H54 (cell line): ENCODE measurements at places on chromosomes 3 and 15.

GRCh38 chr3:133089906-133090485 lies 51.8 kb downstream of the TMEM108 start:
- DNase-seq = no peak

DNA sequence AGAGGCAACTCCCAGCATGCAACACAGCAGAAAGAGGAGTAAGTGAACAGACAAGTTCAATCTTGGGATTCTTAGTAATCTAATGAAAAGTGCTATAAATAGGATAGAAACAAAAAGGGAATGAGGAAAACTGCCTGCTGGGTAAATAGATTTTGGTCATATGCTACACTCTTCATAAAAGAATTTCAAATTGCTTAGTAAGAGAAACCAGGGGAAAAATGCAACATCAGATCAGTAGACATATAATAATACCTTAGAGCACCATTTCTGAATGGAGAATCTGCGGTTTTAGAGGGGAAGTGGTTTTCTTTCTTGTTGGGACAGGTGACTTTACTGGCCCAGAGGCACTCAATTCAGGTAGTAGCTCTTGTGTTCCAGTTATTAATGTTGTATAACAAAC lies 13.4 kb upstream of the TBC1D5 start:
- no peak for DNase-seq

GRCh38 chr3:149662240-149662887 lies 4.5 kb upstream of the WWTR1 start:
- no peak for DNase-seq

GRCh38 chr15:88036154-88036839 lies 220.2 kb downstream of the NTRK3 start:
- DNase-seq = no peak

- DNase-seq = no peak
Observed at GRCh38 chr3:150540991-150541390, 5.3 kb downstream of the SERP1 start.

DNA sequence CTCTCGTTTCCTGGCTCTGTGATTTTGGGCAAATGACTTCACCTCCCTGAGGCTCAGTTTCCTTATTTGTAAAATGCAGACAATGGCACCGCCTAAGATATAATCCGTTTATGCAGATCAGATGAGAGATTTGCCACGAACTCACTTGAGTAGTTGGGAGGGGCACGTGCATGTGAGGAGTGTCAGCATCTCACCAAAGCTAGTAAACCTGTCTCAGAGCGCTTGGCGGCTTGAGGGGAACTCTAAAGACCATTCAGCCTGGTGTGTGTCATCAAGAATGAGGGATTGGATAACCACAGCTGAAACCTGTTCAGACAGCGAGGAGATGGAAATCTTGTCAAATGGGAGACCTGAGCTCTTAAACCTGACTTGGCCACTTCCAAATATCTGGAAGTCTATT lies 48.7 kb downstream of the BDH1 start:
- DNase-seq = no peak

- DNase-seq = no peak
Observed at GRCh38 chr15:36498401-36498800, 81.0 kb upstream of the CDIN1 start.

DNA sequence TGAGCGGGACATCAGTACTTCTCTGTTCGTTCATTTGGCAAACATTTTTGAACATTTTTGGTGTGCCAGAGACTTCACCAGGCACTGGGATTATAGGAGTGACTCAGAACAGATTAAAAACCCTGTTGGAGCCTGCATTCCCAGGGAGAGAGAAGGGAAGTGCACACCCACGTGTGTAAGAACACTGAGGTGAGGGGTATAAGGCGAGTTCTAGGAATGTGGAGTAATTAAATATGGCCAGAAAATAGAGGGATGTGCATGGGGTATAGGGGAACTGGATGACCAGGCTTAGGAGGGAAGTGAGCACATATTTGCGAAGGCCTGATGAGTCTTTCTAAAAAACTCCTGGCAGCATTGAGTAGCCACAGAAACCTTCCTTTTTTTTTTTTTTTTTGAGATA lies 401.2 kb upstream of the C2CD4B start:
- no peak for DNase-seq

DNA sequence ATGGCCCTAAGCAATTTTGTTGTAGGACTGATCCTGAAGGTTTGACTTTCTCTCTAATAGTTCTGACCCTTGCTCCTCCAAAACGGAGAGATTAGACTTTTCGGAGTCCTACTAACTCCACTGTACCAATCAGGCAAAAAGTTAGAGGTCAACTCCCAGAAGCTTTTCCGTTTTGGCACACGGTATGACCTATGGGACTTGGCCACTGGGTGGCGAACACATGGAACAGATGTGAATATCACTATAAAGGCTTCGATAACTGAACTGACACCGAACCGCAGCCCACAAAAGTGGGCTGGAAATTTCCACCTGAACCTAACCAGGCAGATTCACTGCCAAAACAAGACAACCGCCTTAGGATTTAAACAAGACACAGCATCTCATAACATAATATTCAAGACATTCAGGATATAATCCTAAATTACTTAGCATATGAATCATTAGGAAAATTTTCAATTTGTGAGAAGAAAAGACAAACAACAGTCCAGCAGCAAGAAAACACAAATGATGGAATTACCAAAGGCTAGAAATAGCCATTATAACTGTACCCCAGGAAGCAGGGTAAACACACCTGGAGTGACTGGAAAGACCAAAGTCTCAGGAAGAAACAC lies 12.2 kb upstream of the TM2D3 start:
- no peak for DNase-seq

- DNase-seq = no peak
Observed at GRCh38 chr15:88513195-88513594, 33.3 kb downstream of the DET1 start.

GRCh38 chr3:164224126-164224525 lies 854.2 kb downstream of the SI start:
- no peak for DNase-seq

DNA sequence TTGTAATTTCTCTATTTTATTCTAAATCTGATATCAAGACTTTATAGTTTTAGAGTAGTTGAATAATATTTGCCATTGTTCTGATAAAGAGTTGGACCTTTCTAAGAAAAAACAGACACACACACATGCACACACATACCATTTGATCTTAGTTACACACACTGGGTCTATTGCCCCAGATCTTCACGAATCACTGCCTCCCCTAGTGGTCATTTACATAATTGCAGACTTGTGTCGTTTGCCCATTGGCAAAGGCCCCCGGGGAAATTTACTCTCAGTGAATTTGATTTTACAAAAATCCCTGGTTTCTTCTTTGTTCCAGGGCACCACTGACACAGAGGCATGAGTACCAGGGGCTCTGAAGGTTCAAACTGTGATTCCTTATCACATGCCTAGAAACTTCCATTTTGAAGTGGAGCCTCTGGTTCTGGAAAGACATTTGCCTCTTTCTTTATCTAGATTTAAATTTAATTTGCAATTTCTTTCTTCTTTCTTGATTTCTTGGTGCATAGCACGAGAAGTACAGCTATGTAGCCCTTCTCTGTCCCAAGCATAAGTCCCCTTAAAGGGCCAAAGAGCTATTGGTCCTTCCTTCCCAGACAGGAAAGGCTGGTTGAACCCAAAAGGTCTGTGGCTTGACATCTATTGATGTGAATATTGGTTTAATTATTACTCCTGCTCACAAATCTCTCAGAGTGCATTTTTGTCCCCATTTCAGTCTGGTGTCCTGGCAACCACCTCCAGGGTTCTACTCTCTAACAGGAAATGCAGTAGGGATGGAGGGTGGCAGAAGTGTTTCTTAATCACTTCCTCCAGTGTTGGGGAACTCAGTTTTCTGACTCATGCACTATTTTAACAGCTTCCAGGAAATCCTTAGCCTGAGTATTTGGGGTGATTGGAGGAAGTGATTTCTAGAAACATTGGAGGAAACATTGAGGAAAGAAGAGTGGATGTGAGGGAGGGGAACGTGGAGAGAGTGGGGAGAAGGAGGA lies 32.4 kb upstream of the SLC6A11 start:
- peak; percentile 38 for DNase-seq

- DNase-seq = peak; percentile 62
Observed at GRCh38 chr3:46895204-46895660, 17.7 kb downstream of the PTH1R start.

DNA sequence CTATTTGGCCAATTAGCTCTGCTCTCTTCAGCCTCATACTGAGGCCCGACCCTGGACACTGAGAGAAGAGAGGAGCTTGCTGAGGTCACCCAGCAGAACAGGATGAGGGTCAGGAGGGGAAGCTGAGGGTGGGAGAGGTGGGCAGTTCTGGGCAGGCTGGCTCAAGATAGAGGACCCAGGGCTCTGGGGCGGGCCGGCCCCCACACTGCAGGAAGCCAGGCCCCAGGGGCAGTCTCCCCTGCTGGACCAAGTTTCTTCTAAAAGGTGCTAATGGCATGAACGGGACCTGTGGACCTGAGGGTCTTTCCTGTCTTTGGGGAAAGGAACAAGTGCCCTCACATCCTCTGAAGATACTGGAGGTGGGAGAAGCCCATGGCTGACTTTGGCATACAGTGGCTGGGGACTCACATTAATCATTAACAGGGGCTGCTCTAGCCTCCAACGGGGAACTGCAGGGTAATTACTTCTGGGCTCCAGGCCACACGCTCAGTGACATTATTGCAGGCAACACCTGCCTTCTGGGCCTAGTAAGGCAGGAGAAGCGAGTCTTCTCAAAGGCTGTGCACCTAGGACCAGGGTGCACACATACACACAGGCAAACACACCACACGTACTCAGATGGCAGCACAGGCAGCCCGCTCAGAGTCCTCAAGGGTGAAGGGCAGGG lies 10.6 kb downstream of the HCN4 start:
- DNase-seq = no peak

DNA sequence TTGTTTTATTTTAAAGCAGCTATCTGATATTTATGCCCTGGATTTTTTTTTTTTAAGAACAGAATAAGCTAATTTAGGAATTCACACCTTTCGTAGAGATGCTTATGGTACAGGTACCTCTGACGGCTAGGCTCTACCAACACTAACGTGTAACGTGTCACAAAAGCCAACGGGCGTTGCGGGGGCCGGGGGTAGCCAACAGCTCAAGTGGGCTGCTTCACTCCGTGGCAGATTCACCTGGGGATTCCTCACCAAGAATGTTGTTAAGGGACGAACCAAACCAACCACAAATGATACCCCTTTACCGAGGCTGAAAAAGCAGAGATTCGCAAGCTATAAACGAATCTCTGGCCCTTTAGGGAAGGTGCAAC lies 1.0 kb downstream of the TMCC1 start:
- no peak for DNase-seq

DNA sequence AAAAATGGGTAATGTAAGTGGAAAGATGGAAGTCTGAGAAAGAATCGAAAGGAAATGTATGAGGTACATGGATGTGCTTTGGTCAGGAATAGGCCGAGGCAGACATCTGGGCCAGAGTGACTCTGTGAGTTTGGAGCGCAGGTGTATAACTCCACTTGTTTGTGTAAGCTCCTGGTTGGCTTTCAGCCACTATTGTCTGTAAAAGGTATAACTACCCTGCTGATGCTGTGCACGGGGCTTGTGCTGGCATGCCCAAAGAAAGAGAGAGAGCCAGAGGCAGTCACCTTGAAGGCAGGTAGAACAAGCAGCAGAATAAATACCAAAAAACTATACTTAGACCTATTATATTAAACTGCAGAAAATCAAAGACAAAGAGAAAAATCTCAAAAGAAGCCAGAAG lies 32.7 kb upstream of the CD96 start:
- DNase-seq = no peak

DNA sequence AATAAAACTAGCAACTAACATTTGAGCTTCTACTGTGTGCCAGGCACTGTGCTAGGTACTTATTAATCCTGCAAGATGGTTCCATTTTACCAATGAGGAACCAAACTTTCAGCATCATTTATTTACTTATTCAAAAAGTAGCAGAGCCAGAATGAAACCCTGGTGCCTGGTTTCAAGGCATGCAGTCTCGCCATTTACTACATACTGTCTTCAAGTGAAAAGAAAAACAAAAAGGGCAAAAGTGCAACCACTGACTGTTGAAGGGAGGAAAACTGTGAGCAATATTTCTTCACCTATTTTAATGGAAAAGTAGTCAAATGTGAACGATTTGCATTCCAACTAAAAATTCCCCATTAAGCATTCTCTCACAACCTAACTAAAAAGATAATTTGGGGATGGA lies 8.7 kb downstream of the DCUN1D1 start:
- DNase-seq = no peak

- DNase-seq = no peak
Observed at GRCh38 chr3:41247055-41248004, 48.0 kb downstream of the CTNNB1 start.

- DNase-seq = no peak
Observed at GRCh38 chr15:75349851-75350588, 3.2 kb downstream of the NEIL1 start.

DNA sequence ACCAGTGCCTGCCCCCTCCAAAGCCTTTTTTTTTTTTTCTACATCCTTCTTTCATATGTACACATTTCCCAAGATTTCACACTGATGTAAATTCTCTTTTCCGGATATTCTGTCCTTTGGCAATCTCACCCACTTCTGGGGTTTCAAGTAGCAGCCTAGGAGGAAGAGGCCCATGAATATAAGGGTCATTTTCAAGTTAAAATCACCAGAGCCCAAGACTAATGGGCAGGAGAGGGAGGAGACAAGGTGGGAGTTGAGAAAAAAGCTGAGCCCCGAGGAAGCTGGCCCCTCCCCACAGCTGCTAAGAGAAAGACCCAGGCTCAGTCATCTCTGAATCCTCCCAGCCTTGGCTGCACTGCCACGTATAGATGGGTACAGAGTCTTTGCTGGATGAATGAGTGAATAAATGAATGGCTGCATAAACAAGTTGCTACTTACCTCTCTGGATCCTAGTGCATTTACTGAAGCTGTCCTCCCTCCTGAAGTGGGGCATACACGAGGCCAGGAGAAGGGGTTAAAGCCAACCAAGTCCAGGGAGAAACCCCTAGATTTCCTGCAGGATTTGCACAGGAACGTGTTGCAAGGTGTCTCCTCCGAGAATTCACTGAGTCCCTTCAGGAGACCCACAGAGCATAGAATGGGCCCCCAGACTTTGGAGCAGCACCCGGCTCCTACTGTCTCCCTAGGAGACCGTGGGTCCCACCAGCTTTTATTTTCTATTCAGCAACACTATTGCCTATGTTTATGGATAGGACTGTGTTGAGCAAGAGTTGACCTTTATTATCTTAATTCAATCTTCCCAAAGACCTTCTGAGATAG lies 100.8 kb upstream of the LIPC start:
- no peak for DNase-seq

DNA sequence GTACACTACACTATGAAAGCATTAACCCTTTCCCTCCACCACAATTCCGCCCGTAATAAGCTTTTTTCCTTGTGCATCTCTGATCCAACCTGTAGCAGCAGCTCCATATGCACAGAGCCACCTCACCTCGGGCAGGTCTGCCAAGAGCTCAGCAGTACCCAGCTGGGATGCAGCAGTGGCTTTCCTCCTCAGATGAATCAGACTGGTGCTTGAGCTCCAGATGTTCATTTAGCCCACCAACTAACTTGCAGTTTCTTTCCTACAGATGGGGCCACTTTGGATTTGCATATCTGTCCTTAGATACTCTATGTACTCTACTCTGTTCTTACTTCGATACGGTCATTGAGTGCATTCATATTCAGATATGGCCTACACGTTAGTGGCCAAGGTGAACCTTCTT lies 14.8 kb upstream of the FSIP1 start:
- no peak for DNase-seq
